ENCODE measurements at places on chromosomes 5 and 9.

- no peak for DNase-seq
These were observed 60.7 kb upstream of the RPS23 start for GRCh38 chr5:82338771-82339373.

- no peak for DNase-seq
These were observed 87.6 kb downstream of the VAV2 start for GRCh38 chr9:133904346-133905090.

- DNase-seq: no peak
These were observed 123.0 kb upstream of the MTAP start for GRCh38 chr9:21679432-21679831.

GRCh38 chr5:179271821-179272325 lies 73.4 kb downstream of the ADAMTS2 start:
- no peak for DNase-seq
